NCI-H2081 (cell line): ENCODE measurements at places on chromosomes 6 and 20.
A peak's percentile ranks its signal among the peaks of the same experiment; 100 is the strongest.

- no peak for DNase-seq
Observed at GRCh38 chr20:62316331-62317166, 13.8 kb downstream of the ADRM1 start.

GRCh38 chr6:170553534-170554012 lies 466 bp upstream of the PSMB1 start:
- no peak for DNase-seq

- peak; percentile 64 for DNase-seq
Observed at GRCh38 chr20:33796263-33796906, 14.8 kb upstream of the CHMP4B start.

DNA sequence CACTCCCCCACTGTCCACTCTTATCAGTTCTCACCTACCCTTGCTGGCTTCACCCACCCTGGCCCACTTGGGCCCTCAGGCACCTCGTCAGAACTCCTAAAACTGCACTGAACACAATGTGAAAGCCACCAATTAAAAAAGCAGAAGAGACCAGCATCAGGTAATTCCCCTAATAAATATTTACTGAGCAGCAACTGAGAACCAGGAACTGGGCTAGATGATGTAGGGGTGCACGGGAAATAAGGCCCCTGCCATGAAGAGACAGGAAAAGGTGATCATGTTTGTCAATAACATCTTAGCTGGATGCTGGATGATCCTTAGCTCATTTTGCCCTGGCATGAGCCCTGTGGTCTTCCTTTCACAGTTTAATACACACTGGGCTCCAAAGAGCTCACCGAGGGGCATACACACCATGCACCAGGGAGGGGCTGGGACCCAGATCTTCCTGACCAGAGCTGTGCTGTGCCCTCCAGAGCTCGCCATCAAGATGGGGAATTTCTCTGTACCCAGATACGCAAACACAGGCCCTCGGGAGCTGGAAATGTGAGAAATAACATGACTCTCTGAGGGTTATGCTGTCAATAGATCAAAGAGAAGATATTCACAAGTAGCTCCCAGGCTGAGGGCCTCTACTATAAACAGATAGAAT lies 113.6 kb upstream of the SLC22A16 start:
- no peak for DNase-seq

DNA sequence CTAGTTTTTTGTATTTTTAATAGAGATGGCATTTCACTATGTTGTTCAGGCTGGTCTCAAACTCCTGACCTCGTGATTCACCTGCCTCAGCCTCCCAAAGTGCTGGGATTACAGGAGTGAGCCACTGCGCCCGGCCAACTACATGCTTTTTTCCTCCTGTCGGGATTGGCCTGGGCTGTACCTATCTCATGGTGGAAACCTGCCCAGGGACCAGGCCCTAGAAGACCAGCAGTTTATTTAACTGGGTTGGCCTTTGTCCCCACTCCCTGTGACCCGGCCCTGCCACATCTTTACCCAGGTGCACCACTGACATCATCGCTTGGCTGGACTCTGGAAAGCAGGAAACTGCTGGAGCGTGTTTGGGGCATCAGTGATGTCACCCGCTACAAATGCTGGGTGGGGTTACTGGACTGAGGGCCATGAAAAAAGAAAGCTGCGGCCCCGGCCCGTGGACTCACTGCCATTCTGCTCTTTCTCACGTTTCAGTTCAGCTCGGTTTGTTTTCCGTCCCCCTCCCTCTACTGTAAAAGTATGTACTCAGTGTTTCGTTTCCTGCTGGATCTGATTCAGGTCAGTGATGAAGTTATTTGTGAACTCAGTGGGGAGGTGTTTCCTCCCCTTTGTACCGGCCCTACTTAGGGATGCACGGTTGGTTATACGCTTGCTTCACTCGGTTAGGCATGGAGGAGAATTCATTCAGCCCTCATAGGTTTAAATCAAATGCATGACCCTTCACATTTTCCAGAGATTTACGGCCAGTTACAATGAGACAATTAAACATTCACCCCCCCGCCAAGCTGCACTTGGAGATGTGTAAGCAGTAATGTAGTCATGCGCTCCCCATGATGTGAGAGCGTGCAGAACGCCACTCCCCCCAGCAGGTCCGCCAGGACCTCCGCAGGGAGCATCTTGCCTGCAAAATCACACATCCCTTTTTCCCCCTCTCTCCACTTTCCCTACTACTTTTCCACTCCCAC lies 179.3 kb downstream of the MTHFD1L start:
- peak; percentile 63 for DNase-seq

DNA sequence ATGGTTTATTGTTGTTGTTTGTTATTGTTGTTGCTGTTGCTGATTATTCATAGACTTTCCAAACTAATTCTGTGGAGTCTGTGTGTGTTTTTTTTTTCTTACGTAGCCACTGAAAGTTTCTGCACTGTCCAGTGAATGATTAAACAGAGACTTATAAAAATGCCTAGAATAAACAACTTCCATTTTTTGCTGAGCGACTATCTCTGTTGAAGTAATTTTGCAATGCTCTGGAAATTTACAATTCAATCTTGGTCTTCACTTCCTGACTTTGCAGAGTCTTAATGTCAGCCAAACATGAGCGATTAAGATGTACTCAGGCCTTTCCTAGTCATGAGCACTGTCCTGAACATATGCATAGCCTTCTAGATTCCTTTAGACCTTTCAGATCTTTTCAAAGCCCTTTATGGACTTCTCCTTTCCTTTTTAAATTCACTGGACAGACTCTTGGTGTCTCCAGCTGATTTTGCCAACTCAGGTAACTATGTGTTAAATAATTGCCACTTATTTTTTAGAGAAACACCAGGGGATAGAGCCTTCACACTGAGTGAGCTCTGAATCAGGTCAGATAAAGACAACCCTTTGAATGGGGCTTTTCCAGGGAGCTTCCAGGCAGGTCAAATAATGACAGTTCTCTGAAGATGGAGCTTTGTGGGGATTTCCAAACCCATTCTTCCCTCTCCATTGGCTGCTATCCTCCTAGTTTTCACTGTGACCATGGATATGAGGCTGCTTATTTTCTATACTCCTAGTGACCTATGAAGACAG lies 622.8 kb upstream of the EPHA7 start:
- no peak for DNase-seq

- DNase-seq = no peak
Observed at GRCh38 chr6:34513646-34514045, 42.5 kb downstream of the SPDEF start.

- no peak for DNase-seq
Observed at GRCh38 chr20:21516861-21517565, 3.1 kb upstream of the NKX2-2 start.

- DNase-seq = no peak
Observed at GRCh38 chr6:513058-513457, 121.5 kb downstream of the IRF4 start.
